ENCODE measurements at places on chromosomes 1 and 21.
A peak's percentile ranks its signal among the peaks of the same experiment; 100 is the strongest.

DNA sequence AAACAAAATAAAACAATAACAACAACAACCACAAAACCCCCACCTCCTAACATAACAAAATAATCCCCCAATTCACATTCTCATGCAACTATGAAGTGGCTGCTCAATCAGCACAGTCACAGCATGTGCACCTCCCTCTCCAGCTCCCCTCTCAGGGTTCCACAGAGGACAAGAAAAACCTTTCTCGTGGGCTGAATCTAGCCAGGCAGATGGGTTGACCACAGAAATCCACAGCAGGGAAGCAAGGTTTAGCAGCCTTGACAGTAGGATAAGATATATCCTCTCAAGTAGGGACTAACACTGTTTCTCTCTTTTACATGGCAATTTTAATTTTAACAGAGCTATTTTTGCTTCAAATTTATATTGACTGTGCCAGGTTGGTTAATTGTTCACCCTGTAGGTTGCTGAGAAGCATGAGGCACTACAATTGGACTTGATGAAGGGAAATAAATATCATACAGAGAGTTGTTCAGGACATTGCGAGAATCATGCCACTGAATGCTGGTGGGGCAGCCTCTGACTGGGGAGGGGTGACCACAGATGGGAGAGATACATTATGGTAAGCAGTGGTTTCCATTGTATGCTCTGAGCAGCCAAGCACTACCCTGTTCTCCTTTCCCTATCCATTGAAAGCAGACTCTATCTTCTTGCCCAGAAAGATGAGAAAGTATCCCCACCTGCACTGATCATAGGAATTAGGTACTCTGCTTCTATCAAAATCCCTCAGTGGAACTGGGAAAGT lies 535.1 kb downstream of the DPYD start:
- DNase-seq: no peak

DNA sequence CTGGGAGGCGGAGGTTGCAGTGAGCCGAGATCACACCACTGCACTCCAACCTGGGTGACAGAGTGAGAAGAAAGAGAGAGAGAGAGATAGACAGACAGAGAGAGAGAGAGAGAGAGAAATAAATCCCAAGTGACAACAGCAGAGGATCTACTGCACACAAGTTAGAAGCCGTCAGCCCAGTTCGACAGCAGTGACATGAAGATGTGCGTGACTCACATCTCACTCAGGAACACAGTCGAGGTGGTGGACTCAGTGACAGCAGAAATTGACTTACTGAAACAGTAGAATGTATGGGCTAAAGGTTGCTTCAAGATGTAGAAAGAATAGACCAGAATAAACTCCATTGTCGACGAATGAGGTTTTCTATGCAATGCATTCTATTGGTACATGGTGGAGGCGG lies 77.0 kb upstream of the KRTAP19-8 start:
- no peak for DNase-seq

DNA sequence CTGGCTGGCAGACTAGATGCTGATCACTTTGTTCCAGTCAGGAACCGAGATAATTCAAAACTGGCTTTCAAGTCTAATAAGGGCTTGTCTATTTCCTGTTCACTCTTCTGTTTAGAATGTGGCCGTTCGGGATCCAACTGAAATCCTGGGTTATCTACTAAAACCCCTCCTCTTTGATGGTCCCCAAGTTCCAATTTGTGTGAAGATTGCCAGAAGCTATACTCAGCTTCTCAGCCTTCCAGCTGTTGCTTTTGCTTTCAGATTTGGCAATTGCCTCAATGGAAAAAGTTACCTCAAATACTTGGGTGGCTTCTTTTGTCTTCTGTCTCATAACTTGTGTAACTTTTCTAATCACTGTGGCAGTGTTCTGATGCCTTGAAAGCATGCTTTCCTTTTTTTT lies 43.7 kb downstream of the BTBD8 start:
- no peak for DNase-seq

GRCh38 chr21:33414068-33414467 lies 10.9 kb downstream of the IFNGR2 start:
- no peak for DNase-seq

DNA sequence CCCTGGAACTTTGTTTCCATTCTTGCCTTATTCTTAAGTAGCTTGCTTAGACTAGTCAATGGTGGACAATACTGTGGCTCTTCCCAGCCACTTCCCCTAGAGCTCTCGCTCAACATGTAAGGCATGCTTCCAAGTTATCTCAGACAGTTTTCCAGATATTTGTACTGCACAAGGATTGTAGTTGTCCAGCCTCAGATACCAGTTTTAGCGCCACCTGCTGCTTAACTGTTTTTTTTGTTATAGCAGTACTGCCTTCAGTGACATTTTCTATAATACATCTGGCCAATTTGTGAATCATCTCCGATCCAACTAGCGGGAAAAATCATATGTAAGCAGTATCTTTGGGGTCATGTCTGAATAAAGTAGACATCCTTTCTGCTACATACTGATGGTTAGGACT lies 346.7 kb upstream of the ADGRL4 start:
- DNase-seq: peak; percentile 62

DNA sequence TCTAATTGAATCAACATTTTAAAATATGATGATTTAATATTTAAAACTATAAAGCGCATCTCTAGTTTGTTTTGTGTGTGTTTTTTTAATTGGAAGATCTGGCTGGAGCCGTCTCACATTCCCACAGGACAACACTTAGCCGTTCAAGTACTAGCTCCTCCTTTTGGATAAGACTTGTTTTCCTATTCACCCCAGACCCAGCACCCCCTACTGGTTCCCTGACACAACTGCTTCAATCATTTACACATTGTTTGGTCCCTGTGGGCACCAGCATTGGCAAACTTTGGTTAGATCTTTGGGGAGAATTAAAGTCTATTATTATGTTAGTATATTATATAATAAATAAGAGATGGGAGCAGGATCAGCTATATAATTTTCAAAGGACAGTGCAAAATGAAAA lies 34.5 kb downstream of the TYW3 start:
- DNase-seq: no peak

DNA sequence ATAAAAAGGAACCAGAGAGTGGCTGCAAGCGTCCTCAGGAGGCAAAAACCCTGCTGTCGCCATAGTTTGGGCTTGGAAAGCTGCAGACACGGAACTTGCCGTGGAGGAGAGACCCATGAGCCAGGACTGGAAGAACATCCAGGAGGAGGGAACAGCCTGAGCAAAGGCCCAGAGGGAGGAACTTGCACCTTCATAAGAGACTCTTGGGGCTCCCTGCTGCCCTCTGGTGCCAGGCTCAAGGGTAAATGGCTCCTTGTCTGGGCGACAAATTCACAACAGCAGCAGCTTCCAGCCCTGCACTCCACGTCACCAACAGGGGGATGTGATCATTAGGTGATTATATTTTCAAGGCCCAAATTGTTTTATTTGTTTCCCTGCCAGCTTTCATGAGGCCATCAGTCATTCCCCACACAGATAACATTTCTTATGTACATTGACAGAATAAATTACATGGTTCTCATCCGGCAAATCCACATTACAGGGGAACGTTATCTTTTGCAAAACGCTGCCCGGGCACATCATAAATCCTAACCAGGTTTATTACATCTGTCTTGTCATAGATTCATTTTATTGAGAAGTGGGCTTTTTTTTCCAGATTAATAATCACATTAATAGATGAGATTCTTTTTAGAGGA lies 143.0 kb upstream of the GRIK3 start:
- DNase-seq: no peak

DNA sequence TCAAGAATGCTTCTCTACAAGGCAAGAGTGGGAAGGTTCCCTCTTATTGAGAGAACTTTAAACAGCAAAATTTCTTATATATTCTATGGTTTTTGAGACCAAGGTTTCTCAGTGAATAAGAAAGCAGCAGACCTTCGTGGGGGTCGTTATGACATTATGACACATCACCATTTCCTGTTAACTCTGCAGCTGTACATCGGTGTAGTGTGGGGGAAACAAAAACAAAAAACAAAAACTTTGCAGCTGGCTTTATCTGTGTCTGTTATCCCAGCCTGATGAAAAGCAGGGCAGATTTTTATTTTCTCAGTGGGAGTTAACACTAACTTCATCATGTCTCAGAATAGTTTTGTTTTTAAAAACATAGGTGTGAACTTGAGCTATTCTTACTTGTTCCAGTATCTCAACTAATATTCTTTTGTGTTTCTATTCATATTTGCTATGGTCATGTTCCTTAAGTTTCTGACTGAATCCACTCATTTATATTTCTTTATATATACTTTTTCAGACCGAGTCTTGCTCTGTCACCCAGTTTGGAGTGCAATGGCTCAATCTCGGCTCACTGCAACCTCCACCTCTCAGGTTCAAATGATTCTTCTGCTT lies 2.1 kb downstream of the SDE2 start:
- DNase-seq: no peak

- peak; percentile 71 for DNase-seq
These were observed 68.1 kb downstream of the JAK1 start for GRCh38 chr1:64898107-64898861.

DNA sequence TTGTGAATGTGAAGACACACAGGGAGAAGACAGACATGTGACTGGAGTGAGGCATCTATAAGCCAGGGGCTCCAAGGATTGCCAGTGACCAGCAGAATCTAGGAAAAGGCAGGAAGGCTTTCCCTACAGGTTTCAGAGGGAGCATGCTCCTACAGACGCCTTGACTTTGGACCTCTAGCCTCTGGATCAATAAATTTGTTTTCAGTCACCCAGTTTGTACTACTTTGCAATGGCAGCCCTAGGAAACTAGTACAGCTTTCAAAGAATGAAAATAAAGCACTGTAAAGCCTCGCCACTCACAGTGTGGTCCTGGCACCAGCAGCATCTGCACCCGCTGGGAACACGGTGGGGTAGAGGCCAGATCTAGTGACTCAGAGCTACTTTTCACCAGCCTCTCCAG lies 510.0 kb downstream of the LTN1 start:
- no peak for DNase-seq

DNA sequence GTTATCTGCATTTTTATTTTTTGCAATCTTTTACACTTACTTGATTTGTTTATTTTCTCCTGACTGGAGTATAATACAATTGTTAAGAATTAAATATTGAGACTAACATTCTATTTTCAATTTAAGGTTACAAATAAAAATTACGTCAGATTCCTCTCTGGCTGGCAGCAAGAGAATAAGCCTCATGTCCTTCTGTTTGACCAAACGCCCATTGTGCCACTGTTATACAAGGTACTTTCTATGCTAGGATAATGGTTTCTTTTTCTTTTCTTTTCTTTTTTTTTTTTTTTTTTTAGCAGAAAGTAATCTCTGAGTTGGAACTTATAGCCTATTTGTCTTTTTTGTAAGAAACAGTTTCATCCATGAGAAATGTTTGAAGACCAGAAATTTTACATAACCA lies 20.0 kb downstream of the DNAJC16 start:
- DNase-seq: no peak

DNA sequence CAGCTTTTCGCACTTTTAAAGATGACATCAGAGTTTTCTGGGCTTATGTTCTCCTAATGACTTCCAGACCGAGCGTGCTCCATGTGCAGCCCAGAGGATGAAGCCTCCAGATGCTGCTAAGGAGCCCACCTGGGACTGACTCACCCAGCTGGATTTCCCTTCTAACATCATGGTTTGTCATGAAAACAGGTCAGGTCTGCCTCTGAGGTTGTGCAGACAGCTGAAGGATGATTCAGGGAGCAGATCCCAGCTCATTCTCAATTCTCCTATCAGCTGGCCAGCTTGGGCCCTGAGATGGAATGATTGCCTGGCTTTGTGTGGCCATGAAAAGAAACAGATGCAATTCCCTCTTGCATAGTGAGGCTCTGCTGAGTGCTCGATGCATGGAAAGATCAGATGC lies 123.9 kb upstream of the DUSP10 start:
- DNase-seq: no peak

GRCh38 chr1:183043872-183044854 lies 20.9 kb downstream of the LAMC1 start:
- DNase-seq: peak; percentile 82

DNA sequence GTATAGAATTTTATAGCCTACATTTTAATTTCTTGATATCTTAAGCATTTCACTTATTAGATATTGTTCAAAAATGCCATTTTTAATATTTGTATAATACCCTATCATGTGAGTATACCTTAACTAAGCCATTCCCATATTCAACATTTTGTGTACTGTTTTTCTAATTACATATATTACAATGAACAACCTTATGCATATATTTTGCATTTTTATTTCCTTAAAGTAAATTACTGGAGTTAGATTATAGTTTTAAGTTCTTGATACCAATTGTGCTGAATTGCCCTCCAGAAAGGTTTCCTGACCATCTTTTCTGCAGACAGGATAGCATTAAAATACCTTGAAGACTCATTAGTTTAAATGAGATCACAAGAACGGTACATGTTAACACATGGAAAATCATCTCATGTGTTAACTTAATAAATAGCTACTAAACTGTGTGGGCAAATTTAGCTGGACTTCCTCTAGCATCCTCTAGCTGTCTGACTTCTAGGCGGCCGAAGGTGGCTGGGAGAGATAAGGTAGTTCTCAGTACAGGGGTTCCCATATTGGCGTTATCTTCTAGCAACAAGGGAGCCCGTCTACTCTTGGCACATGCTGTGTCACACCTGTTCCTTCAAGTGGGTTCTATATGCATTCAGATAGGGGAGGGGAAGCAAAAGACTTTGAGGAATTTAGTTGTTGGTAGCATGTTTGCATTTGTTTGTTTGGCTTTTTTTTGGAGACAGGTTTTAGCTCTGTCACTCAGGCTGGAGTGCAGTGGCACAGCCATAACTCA lies 8.9 kb downstream of the DCLRE1B start:
- no peak for DNase-seq

- no peak for DNase-seq
These were observed 235.8 kb downstream of the PTGER3 start for GRCh38 chr1:70811815-70812214.

GRCh38 chr21:25638660-25639550 lies at the start of gene JAM2:
Gene JAM2, plus strand, starts transcription at chr21:25639258. Its CDS starts 564 bp downstream, at chr21:25639822.
- no peak for DNase-seq

GRCh38 chr1:6298940-6299465 lies 38.1 kb upstream of the GPR153 start:
- no peak for DNase-seq

GRCh38 chr21:37815893-37816292 lies 100.4 kb downstream of the KCNJ6 start:
- DNase-seq: no peak

GRCh38 chr1:172298141-172298540 lies 122.3 kb upstream of the C1orf105 start:
- DNase-seq: no peak

GRCh38 chr1:170114906-170115305 lies 30.9 kb upstream of the NTMT2 start:
- peak; percentile 7 for DNase-seq

DNA sequence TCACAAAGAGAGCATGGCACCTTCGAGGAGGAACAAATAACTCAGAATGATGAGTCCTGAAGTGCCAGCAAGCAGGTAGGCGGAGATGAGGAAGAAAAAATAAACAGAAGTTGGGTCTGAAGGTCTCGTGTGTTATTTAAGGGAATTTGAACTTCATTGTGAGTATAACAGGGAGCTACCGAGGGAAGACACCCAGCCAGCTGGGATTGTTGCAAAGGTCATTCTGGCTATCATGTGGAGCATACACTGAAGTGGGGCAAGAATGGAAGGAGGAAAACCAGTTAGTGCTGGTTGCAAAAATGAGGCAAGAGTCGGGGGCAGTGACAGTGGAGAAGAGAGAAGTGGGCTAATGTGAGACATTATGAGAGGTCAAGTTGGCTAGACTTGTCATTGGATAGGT lies 53.6 kb upstream of the RAP1A start:
- no peak for DNase-seq
